ENCODE measurements at places on chromosomes 1 and 21. TPM values are rescaled to one million over a fixed set of nuclear protein-coding genes. Genes with fewer than 3 reads are reported as not detected.

C8B gene
- not detected for total RNA-seq

ANGPTL3 gene
- total RNA-seq, result not detected

DCST1 gene
- not detected for total RNA-seq

NPL gene
- total RNA-seq, result 0.67 TPM

ZSCAN20 gene
- total RNA-seq, result 4.9 TPM

LAMC1 gene
- total RNA-seq, result 101 TPM

SLC9A1 gene
- 10.0 TPM for total RNA-seq

PRRX1 gene
- 57.8 TPM for total RNA-seq

PSMD4 gene
- 182 TPM for total RNA-seq

LRRC38 gene
- total RNA-seq, result not detected

SLC25A24 gene
- total RNA-seq, result 42.0 TPM

HSPA6 gene
- total RNA-seq, result under 0.01 TPM

SLAMF9 gene
- not detected for total RNA-seq

OSCP1 gene
- total RNA-seq, result 9.8 TPM

FMO3 gene
- 0.67 TPM for total RNA-seq

RRP1B gene
- total RNA-seq, result 24.5 TPM

S100A2 gene
- total RNA-seq, result 10.8 TPM

SDHC gene
- 40.6 TPM for total RNA-seq

TIE1 gene
- total RNA-seq, result 1.2 TPM

CPLANE2 gene
- 31.6 TPM for total RNA-seq

RNU11 gene
- not detected for total RNA-seq

ITLN1 gene
- total RNA-seq, result not detected

CASQ1 gene
- total RNA-seq, result 0.15 TPM

CFHR4 gene
- not detected for total RNA-seq

C1orf232 gene
- not detected for total RNA-seq

DYNLT4 gene
- total RNA-seq, result not detected

RNF186 gene
- total RNA-seq, result not detected

PLPPR5 gene
- under 0.01 TPM for total RNA-seq

GPR157 gene
- total RNA-seq, result 2.0 TPM

SPEN gene
- 4.7 TPM for total RNA-seq

FCRL2 gene
- not detected for total RNA-seq

CD2 gene
- total RNA-seq, result not detected

MCOLN2 gene
- 0.45 TPM for total RNA-seq

IL19 gene
- total RNA-seq, result not detected

S100A7 gene
- total RNA-seq, result not detected

CFHR3 gene
- not detected for total RNA-seq

CD53 gene
- total RNA-seq, result not detected

SDHB gene
- total RNA-seq, result 169 TPM

PAPPA2 gene
- 0.30 TPM for total RNA-seq

SMCP gene
- not detected for total RNA-seq

MRPL9 gene
- total RNA-seq, result 90.7 TPM

XCL2 gene
- not detected for total RNA-seq

KCNN3 gene
- total RNA-seq, result not detected

NECTIN4 gene
- total RNA-seq, result 0.17 TPM

OR2G6 gene
- not detected for total RNA-seq

GFI1 gene
- 0.15 TPM for total RNA-seq

INKA2 gene
- total RNA-seq, result 1.3 TPM

TMCC2 gene
- total RNA-seq, result 3.4 TPM

RNU1-3 gene
- under 0.01 TPM for total RNA-seq

IL10RB gene
- total RNA-seq, result 33.3 TPM
